HTR-8/SVneo (cell line): ENCODE measurements at places on chromosomes 3 and 15.

- DNase-seq: no peak
Measured at GRCh38 chr15:52109559-52110451, 2.8 kb downstream of the BCL2L10 start.

- no peak for DNase-seq
Measured at GRCh38 chr3:74771401-74771800, 156.9 kb upstream of the CNTN3 start.

- peak; percentile 51 for DNase-seq
Measured at GRCh38 chr15:67501177-67501835, 19.6 kb upstream of the C15orf61 start.

- no peak for DNase-seq
Measured at GRCh38 chr3:125207507-125207906, 5.0 kb downstream of the SLC12A8 start.

GRCh38 chr15:46091860-46092450 is 457.1 kb downstream of the SQOR start:
- peak; percentile 11 for DNase-seq

- DNase-seq: no peak
Measured at GRCh38 chr15:99994849-99995248, 261.6 kb upstream of the LYSMD4 start.

DNA sequence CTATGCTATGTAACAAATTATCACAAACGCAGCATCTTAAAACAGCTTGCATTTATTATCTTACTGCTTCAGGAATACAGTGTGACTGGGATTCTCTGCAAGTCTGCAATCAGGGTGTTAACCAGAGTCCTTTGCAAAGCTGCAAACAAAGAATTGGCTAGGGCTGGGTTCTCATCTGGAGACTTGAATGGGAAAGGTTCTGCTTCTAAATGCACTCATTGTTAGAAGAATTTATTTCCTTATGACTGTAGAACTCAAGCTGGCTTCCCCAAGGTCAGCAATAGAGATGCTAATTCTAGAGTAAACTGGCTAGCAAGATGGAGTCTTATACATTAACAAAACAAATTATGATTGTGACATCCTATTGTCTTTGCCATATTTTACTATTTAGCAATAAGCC is 673.7 kb downstream of the DIPK2A start:
- no peak for DNase-seq

DNA sequence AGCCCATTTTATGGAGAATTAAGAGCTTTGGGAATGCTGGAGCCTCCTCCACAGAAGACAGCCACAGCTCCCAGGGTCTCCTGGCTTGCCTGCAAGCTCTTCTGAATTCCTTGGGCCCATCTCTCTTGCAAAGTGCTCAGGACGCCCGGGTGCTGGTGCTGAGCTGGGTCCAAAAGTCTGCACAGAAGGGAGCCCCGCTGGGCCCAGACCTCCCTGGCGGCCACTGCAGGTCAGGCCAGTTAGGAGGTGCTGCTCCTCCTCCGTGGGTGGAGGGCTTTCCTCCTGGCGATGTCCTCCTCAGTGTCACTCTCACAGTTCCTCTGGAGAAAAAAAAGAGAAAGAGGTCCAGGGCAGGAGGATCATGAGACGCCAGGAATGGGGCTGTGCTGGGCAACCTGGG is 74.5 kb upstream of the HERC1 start:
- DNase-seq: no peak

GRCh38 chr3:177710506-177710905 is 513.2 kb upstream of the TBL1XR1 start:
- no peak for DNase-seq

GRCh38 chr3:3552761-3553160 is 246.5 kb upstream of the LRRN1 start:
- no peak for DNase-seq

GRCh38 chr3:159664006-159664405 is 324.6 kb upstream of the IL12A start:
- DNase-seq: no peak

DNA sequence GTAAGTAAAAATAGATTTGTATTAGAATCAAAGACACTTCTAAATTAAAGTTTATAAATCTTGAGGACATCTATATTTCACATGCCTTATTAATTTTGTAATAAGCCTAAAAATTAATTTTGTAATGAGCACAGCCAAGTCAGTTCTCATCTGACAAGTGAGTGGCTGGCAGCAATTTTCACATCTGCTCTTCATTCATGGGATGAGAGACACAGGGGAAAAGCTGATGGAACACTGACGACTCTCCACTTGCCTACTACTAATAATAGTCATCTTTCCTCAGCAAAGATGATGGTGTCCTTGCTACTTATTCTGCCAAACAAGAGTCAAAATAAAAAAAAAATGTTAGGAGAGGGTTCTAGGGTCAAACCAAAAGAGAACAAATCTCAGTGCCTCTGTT is 14.4 kb upstream of the CMSS1 start:
- DNase-seq: no peak

DNA sequence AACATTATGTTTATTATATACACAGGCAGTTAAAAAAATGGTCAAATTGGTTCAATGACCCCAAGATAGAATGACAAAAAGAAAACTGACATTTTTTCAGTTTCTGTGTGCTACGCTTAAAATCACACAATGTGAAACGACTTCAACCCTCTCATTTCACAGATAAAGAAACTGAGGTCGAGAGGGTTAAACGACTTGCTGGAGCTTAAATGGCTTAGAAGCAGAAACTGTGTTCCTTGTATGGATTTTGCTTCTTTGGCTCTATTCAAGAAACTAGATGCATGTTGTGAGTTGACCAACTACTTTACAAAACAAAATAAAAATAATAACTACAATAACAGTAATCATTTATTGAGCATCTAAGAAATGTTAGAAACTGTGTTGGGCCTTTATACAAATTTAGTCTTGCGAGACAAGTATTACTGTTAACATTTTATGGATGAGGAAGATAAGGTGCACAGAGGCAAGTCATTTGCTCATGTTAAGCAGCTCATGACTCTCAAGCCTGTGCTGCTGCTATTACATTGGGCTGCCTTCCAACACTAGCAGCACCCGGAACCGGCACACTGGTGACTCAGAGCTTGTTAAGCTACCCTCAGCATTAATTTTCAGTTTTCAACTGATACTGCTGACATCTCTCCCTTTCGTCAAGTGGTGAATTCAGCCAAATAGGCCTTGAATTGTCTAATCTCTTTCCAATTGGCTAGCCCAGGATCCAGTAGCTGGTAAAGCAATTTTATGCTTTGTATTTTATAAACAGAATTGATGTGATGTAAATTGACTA is 487.6 kb downstream of the NAALADL2 start:
- peak; percentile 59 for DNase-seq

- DNase-seq: no peak
Measured at GRCh38 chr15:68091743-68092142, 37.6 kb downstream of the PIAS1 start.

DNA sequence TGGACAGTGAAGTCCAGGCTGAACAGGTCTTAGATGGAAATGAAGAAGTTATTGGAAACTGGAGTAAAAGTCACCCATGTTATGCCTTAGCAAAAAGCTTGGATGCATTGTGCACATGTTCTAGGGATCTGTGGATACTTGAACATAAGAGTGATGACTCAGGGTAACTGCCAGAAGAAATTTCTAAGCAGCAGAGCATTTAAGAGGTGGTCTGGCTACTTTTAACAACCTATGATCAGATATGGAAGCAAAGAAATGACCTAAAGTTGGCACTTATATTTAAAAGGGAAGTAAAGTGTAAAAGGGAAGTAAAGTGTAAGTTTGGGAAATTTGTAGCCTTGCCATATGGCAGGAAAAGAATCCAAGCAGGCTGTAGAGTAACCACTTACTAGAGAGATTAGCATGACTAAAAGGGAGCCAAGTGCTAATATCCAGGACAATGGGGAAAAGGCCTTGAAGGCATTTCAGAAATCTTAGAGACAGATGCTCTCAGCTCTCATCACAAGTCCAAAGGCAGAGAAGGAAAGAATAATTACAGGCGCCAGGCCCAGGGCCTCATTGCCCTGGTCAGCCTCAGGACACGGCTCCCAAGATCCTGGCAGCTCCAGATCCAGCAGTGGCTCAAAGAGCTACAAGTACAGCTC is 73.9 kb upstream of the KCNH8 start:
- no peak for DNase-seq

- DNase-seq: no peak
Measured at GRCh38 chr15:66673410-66674322, 28.4 kb upstream of the SMAD6 start.

GRCh38 chr3:3743754-3744153 is 55.5 kb upstream of the LRRN1 start:
- DNase-seq: no peak

DNA sequence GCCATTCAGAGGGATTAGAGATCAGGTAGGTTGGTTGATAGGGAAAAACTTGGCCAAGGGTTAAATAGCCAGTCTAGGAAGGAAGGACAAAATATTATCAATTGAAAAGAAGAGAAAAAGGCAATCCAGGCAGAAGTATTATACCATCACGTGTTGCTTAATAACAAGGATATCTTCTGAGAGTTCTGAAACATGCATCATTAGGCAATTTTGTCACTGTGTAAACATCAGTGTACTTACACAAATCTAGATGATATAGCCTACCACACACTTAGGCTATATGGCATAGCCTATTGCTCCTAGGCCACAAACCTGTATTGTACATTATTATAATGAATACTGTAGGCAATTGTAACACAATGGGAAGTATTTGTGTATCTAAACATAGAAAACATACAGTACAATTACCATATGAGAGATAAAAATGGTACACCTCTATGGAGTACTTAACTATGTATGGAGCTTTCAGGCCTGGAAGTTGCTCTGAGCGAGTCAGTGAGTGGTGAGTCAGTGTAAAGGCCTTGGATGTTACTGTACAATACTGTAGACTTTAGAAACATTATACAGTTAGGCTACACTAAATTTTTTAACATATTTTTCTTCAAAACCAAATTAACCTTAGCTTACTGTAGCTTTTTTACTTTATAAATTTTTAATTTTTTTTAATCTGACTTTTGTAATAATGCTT is 2.7 kb downstream of the TEX55 start:
- no peak for DNase-seq

DNA sequence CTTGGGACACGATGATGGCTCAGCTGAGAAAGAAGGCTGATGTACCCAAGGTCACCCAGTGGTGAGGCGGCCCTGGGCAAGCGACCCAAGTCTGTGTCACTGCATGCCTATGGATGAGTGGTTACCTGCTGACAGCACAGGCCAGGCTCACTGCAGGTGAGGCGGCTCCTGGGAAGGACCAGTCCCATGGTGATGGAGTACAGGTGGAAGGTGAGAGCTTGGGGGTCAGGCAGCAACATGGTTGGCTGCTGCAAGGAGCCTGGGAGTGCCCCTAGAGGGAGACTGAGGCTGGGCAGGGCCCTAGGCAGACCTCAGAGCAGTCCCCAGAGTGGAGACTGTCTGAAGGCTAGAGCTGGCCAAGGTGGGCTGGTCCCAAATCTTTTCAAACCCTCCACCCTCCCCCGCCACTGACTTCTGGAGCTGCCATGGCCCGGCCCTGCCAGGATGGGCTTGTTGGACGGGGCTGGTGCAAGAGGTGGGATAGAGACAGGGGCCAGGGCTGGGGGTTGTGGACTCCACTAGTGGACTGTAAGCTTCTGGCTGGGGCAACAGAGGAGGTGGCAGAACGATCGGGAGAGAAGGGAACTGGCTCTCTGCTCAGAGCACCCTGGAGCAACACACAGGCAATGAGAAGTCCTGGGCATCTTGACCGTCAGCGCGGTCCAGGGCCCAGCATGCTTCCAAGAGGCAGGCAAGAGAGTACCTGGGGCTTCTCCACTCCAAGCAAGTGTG is 72.5 kb upstream of the SLC6A11 start:
- DNase-seq: no peak

DNA sequence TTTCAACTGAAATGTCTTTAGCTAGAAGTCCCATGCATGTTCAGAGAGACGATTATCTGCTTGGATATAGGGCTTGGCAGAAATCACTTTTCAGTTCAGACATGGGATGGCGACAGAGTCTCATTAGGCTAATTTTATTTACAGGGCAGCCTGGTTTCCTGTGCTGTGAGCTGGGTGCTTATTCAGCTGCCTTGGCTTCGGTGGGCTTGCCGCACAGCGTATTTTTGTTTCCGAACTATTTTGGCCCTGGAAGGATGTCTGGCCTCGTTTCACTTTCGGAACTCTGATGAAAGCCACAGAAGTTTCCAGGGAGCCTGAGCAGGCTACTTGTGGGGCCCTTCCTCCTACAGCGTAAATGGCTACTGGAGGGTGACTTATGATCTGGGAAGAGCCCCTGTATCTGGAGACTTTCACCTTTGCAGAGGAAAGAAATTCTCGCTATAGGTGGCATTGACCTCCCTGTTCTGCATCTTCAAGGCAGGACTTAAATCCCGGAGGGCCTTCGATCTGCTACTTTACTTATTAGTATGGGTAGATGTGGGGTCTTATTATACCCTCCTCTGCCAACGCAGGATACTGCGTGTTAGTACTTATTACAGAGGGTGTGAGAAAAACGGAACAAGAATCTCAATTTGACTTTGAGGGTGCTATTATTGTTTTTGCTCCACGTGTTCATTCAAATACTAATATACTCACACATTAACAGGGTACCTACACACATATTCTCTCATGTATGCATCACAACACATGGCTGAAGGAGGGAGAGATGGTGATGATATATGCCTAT is 364.0 kb upstream of the RBMS3 start:
- DNase-seq: peak; percentile 8

DNA sequence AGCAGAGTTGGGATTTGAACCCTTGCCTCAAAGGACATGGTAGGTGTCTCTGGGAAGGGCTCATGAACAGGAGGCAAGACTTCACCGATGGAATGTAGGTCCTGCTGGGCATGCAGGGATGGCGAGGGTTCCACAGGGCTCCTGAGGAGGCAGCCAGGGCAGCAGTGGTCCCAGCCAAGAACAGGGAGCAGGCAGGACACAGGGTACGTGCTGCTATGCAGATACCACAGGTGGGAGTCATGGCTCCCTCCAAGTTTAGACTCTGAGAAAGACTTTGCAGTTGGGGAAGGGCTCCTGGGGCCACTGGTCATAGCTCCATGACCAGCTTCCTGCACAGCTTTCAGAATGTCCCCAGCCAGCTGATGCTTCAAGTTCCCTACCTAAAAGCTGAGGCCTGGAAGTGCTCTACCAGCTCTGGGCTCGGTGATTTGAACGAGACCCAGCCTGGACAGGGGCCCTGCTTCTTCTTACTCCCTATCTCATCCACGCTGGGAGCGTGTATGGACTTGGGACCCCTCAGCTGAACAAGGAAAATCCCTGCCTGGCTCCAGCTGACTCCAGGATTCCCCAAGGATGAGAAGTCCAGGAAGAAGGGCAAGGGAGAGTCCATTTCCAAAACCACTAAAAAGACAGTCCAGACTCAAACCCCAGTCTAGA is 747 bp downstream of the MYL3 start:
- no peak for DNase-seq
